ENCODE measurements at places on chromosomes 16 and 17. TPM values are rescaled to one million over a fixed set of nuclear protein-coding genes. Genes with fewer than 3 reads are reported as not detected.

Gene KRTAP16-1
- polyA plus RNA-seq = not detected

Gene FBXL16
- polyA plus RNA-seq = 0.44 TPM

Gene SLC5A10
- polyA plus RNA-seq = 0.09 TPM

DNA sequence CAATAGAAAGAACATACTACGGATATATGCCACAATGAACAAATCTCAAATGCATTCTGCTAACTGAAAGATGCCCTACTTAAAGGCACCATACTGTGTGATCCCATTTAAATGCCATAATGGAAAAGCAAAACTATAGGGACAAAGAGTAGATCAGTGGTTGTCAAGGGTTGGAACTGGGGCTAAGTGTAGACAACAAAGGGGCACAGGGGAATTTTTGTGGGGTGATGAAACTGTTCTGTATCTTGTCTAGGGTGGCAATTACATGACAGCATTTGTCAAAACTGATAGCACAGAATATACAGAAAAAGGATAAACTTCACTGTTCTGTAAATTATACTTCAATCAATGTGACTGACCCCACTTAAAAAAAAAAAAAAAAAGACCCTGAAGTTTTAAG, 17.7 kb downstream of the GFOD2 start:
- no peak for DNase-seq

DNA sequence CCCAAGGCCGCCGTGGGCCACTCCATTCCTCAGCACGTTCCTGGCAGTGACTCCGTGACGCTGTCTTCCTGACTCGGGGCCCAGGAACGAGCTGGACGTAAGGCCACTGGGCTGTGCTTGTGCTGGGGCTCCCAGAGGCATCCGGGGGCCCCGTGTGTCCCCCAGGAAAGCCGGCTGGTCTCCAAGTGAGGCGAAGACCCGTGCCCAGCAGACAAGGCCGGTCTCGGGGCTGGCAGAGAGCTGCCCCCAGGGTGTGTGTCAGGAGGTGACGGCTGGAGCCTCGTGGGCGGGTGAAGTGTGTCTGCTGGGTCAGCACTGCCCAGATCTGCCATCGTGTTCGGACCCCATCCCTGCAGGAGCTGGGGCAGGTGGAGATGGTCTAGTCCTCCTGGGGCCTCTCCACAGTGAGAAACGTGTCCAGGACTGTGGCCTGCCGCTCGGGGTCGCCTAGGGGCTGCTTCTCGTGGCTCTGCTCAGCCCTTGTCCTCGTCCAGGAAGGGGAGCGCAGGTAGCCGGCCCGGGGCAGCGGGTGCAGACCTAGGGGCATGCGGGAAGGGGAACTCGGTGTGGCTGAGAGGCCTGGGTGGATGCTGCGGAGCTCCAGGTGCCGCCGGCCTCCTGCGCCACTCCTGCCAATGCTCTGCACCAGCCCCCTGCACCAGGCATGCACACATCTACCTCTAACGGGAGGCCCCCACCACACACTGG, 13.1 kb downstream of the DBNDD1 start:
- no peak for DNase-seq

- no peak for DNase-seq
Observed at GRCh38 chr16:89893642-89894548, 20.5 kb downstream of the TCF25 start.

DNA sequence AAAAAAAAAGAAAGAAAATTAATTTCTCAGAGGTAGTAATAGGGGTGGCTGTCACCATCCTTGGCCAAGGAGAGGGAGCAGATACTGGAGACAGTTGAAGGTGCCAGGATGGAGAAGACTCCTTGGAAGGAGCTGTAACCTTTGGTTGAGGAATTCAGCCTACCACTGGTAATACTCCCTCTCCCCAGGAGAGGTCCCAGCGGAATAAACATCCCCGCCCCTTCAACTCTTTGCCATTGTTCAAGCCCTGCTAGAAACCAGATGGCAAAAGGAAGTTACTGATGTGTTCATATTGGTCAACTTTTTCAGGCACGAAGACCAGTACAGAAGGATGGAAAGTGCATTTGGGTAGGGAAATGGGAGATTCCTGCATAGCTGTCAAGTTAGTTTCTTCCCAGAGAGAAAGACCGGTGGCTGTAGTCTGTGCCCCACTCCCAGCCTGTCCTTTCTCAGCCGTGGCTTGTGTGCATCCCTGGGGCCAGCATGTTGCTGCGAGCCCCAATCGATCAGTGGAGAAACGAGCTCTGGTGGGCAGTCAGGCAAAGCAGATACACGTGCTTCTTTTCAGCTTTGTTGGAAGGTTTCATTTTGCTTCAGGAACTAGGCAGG, 612.1 kb downstream of the MAF start:
- DNase-seq = no peak

Data from naive B cell (primary cell).